ENCODE measurements at places on chromosomes 4 and X.

GRCh38 chr4:7244331-7244665 lies 52.0 kb downstream of the SORCS2 start:
- no peak for DNase-seq

GRCh38 chr4:40875507-40876150 lies 125.9 kb downstream of the NSUN7 start:
- no peak for DNase-seq

GRCh38 chr4:111074523-111075114 lies 451.7 kb upstream of the PITX2 start:
- DNase-seq: no peak

DNA sequence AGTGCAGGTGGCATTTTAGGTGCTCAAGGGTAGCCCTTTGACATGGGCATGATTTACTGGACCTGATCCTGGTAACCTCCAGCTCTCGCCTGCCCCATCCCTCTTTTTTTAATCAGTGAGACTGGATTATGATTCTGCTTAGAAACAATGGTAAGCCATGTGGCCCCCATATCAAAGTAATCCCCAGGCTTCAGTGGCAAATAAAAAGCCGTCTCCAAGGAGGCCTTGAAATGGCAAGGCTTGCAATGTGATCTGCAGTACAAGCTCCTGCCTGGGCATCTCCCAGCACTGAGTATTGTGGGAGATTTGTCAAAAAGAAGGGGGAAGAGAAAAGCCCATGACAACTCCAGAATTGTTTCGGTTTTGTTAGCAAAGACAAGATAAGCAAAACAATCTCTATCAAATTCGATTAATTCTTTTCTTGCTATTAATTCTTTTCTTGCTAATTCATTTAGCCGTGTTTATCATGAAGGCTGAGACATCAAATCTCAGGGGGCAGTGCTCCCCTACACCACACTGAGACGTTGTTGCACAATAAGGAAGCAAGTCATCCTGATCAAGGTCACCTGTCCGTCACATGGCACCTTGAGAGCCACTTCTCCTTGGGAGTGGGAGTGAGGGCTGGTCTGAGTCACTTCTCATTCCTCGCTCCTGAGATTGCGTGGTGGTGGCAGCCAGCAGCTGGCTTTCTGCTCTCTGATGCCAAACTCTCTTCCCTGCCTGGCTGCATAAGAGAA lies 312.7 kb upstream of the GATB start:
- no peak for DNase-seq

GRCh38 chr4:183074288-183074990 lies 24.6 kb upstream of the WWC2 start:
- DNase-seq: no peak

GRCh38 chrX:13022926-13023325 lies 21.5 kb downstream of the FAM9C start:
- no peak for DNase-seq

DNA sequence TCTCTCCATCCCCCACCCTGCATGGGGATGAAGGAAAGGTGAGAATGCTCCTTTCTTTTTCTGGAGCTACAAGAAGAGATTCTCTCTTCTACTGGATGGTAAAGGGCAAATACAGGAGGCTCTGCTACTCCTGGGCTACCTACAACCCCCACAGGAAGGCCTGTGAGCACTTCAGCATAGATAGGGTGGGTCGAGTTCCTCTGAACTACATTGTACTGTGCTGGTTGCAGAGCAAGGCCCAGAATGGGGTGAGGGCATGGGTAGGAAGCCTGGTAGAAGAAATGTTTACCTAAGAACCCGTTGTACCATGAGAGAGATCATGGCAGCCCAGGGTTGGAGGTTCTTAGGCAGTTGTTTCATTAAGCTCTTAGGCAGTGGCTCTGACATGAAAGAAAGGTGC lies 510.4 kb downstream of the MID1IP1 start:
- DNase-seq: no peak

DNA sequence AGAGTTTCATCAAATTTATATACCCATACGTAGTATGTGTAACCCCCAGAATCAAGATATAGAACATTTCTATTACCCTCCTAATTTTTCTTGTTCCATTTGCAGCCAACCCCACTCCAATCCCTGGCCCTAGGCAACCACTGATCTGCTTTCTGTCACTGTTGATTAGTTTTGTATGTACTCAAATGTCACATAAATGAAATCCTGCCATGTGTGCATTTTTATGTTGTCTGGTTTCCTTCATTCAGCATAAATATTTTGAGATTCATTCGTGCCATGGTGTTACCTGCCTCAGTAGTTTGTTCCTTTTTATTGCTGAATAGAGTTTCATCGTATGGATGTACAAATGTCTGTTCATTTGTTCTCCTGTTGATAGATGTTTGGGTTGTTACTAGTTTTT lies 126.3 kb downstream of the MID1IP1 start:
- DNase-seq: no peak

DNA sequence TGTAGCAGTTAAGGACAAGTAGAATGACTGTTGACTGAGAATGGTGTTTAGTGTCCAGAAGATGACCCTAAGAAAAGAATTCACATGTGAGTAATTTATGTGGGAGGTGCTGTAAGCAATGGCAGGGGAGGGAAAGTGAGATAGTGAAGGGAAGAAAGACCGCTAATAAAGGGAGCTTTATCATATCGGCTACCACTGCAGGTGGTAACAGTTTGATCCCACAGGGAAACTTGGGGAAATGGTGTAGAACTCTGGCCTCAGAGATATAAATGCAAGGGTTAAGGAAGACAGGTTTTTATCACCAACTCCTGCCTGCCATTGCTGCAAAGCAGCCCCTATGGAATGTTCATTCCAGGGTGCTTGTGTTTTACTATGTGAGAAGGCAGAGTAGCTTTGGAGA lies 489.6 kb downstream of the STPG2 start:
- no peak for DNase-seq

GRCh38 chrX:11064851-11065600 lies 46.1 kb upstream of the HCCS start:
- no peak for DNase-seq

GRCh38 chr4:61212788-61213187 lies 12.7 kb downstream of the ADGRL3 start:
- DNase-seq: no peak

DNA sequence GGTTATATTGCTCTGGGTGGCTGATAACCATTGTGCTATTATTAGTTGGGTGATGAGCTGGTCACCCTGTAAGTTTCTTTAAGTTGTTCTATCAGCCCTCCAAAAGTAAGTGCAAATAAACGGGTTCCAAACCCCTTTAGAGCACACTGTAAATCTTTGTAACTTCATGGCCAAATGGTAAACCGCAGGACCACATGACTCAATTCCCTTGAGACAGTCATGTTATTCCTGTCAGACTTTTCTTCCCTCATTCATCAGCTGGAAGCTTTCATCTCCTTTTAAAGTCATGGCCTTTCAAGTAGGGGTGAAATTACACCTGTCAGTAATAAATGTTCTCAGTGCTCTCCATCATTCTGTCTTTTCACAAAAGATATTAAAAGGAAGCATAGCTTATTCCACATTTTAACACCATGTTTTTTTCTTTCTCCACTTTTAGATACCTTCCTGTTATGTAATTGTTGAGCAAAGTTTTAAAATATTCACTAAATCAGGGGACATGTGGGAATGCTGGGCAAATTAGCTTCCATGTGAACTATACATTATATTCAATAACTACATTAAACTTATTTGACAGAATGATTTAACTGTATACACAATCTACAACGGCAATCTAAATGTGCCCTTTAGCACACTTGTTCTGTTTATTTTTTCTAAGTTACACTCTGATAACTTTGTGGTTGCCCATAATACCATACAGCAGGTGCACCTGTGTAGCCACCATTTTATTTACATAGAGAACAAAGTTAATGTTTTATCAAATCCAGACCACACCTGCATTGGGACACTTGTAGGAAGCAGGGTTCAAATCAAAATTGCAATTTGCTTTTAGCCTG lies 275.5 kb downstream of the CFAP299 start:
- DNase-seq: no peak

DNA sequence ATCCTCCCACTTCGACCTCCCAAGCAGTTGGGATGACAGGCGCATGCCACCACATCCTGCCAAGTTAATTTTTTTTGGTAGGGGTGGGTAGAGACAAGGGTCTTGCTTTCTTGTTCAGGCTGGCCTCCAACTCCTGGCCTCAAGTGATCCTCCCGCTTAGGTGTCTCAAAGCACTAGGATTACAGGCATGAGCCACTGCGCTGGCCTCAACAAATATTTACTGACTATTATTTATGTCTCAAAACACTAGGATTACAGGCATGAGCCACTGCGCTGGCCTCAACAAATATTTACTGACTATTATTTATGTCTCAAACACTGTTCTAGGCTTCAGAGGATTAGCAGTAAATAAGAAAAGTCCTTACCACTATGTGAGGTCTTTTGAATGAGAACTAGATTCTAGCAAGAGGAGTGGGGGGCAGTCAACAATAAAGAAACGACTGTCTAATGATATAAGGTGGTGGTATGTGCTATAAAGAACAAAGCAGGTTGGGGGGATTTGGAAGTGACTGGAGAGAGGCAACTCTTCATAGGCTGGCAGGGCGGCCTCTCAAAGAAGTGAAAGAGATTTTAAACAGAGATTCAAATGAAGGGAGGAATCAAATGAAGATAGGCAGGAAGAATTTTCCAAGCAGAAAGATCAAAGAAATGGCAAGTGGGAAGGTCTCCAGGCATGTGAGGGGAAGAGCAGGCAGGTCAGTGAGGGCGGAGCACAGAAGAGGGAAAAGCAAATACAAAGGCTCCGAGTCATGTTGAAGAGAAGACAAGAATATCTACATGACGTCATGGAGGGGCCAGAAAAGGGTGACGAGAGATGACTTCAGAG lies 12.7 kb upstream of the ACSL1 start:
- no peak for DNase-seq

- no peak for DNase-seq
Measured at GRCh38 chr4:26157541-26157940, 163.3 kb upstream of the RBPJ start.

DNA sequence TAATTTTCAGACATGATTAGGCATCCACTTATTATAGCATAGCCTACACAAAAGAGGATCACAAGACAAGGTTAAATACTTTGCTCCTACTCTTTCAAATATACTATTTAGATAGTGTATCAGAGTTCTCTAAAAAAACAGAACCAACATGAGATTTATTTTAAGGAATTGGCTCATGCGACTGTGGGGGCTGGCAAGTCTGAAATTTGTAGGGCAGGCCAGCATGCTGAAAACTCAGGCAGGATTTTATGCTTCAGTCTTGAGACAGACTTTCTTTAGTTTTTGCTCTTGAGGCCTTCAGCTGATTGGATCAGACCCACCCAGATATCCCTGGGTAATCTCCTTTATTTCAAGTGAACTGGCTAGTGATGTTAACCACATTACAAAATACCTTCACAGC lies 169.5 kb downstream of the MAML3 start:
- no peak for DNase-seq

GRCh38 chr4:48853604-48854394 lies 22.9 kb downstream of the OCIAD1 start:
- DNase-seq: no peak

DNA sequence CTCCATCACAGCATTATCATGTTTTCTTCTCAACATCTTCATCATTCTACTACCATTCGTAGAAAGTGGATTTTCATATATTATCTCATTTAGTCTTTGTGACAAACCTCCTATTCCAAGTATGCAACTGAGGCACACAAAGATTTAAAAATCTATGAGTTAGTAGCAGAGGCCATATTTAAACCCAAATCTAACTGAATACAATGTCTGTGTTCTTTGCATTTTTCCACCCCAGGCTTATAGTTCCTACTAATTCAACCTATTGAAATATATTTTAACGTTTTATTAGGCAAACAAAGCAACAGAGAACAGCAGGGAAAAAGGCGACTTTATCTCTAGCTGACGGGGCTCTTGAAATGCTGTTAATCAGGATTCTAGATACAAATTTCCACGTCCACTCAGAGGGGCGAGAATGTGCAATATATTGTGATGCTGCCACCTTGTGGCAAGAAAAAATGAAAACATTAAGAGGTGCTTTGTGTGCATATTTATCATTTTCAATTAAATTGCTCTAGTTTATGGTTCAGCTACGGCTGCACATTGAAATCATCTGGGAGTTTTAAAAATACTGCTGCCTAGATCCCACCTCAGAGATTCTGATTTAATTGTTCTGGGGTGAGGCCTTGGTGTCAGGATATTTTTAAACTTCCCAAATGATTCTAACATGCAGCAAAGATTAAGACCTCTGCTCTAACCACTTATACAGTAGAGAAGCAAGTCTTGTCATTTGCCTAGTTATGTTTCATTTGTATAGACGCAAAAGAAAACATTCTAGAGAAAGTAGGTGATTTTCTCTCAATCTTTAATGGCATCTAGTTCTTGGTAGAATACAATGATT lies 315.9 kb downstream of the MAPK10 start:
- no peak for DNase-seq

DNA sequence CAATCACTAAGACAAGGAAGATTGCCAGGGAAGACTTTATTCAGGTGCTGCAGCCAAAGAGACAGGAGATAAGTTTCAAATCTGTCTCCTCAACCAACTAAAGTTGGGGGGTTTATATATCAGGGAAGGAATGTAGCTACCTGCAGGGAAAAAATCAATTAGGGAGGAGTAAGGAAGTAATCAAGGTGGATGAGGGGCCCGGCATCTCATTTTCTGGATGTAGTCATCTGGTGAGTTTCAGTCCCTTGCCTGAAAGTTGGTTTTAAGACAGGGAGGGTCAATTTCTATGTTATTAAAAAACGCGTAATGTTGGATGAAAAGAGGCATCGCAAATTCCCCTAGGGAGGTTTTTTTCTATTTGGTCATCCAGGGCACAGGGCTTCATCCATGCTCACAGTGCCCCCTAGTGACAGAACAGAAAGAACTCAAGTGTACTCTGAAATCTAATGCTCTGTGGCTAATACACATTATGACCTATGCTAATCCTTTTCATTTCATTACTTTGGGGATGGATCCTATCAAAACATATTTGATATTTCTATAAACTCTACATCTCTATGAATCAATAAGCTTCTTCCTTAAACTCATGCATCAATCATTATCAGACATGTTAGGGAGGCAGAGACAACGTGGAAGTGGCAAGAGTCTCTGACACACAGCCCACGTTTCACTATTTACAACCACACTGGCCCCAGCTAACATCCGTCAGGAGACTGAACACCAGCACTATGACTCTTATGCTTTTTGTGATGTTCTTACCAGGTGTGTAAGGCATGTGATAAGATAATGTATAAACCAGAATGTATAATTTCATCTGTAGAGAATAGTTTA lies 1577.0 kb upstream of the TENM3 start:
- no peak for DNase-seq

- DNase-seq: no peak
Measured at GRCh38 chr4:78222575-78223186, 165.6 kb downstream of the FRAS1 start.

GRCh38 chr4:142840516-142841123 lies 5.5 kb downstream of the INPP4B start:
- DNase-seq: no peak

- no peak for DNase-seq
Measured at GRCh38 chr4:135185256-135185655, 983.7 kb upstream of the PABPC4L start.
